ENCODE measurements at places on chromosomes 2 and 18. TPM values are rescaled to one million over a fixed set of nuclear protein-coding genes. Genes with fewer than 3 reads are reported as not detected.

DNA sequence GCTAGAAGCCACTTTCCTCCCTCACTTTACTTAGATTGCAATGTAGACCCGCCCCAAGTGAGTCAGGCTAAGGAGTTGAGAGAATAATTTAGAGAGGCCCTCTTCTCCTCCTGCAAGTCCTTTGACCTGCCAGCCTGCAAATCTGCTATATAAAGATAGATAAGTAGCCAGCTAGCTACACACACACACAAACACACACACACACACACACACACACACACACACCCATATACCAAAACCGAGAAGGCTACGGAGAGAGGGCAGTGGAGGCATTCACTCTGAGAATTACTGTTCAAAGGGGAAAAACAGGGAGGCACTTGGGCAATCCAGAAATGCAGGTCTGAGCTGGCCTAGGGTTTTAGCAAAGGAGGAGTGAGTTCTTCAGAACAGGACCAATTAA lies 23.0 kb upstream of the SMAD7 start:
- DNase-seq, result peak; percentile 18

Gene AQP4
- total RNA-seq, result not detected

DNA sequence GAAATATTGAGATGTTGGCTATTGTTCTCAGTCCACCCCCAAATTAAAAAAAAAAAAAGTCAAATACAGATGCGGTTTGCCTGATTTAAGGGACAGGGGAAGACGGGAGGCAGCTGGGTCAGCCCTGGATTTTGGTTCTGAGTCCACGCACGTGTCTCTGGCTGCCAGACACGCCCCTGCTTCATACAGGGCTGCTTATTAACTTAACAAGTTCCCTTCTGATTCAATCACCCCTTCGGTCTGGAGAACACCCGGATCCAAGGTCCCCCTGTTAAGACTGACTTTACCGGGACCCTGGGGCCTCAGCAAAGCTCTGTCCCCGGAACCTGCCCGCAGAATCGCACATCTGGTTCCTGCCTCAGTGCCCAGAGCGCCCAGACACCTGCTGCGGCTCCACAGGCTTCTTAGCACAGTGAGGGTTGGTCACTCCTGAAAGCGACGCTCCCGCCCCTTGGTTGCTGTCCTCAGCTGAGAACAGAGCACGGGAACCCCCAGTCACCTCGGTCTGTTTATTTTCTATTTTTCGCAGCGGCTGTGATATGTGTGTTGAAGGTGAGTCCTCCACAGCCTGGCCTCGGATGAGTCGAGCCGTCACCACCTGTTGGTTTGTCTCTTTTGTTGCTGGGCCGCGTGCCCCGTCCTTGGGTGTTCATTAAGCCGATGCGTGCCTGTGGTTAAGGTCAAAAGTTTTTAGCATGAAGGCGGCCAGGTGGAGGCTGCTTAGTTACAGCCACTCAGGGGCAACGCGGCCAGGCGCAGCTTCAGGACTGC lies 57.2 kb downstream of the RTP5 start:
- peak; percentile 23 for DNase-seq

Gene TSGA10
- 5.0 TPM for total RNA-seq

Gene RNF103
- 28.2 TPM for total RNA-seq

Gene NDC80
- 2.2 TPM for total RNA-seq

DNA sequence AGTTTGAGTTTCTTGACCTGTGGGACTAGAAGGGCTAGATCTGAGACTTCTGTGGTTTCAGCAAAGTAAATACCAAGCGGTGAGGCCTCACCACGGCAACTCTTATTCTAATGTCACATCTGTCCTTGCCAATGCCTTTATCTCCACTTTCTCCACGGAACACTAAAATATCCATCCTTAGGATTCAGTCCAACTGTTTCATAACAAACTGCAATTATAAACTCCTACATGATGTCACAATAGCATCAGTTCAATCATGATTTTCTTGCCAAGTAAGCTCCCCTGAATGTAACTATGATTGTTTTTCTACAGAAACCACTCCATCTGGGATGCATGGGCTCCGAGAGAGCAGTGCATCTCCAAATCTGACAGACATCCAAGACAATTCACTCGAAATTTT lies 79.6 kb downstream of the LRATD1 start:
- DNase-seq, result no peak

GRCh38 chr18:24189007-24189528 lies 50.2 kb downstream of the CABYR start:
- DNase-seq, result peak; percentile 69

GRCh38 chr2:150610670-150611279 lies 123.3 kb upstream of the RND3 start:
- peak; percentile 37 for DNase-seq

DNA sequence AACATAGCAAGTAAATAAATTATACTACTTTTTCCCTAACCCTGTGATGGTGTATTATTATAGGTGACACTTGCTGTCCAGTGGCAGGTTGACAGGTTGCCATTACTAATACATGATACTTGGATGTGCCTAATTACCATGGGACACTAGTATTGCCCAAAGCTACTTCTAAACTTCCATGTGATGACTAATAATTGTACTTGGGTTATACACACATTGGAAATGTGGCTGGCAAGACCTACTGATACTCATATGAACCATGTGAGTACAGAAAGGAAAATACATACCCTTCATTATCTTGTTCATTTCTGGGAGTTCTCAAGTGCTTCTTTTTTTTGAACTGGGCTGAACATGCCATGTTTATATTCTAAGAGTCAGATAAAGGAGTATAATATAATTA lies 156.4 kb downstream of the IKZF2 start:
- DNase-seq, result no peak

DNA sequence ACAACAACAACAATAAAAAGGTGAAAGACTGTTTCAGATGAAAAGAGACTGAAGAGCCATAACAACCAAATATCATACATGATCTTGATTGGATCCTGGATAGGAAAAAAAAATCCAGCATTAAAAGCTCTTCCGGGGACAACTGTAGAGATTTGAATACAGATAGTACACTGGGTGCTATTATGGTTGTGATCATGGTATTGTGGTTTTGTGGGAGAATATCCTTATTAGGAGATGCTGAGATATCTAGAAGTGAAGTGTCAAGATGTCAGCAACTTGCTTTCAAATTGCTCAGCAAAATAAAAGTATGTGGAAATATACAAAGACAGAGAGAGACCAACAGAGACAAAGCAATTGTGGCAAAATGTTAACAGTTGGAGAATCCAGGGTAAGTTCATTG lies 15.5 kb upstream of the SPATA3 start:
- DNase-seq, result no peak

DNA sequence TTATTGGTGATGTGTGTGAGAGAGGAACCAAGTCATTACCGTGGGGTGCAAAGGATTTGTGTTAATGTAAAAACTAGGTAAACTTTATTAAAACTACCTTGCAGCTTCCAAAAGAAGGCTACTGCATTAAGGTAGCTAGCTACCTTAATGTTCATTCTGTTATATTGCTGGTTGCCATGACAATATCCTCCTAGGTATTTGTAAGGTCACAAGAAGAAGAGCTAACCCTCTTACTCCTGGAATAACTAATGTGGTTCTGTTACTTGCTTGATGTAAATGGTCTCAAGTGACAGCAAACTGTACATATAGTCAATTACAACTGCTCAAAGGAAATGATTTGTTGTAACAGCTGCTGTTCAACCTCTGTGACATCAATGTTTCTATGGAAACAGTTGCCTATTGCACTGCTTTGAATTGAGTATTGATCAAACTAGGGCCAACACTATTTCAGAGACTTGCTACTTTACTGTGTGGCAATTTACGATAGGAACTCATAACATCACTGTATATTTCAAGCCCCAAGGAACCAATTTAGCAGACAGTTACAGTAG lies 319.8 kb upstream of the HNRNPA3 start:
- no peak for DNase-seq

GRCh38 chr2:228522977-228523376 lies 341.5 kb upstream of the SPHKAP start:
- no peak for DNase-seq

- no peak for DNase-seq
These were observed 498.2 kb upstream of the TCF4 start for GRCh38 chr18:56086176-56086575.

GRCh38 chr2:32865399-32866068 lies 81.2 kb upstream of the LTBP1 start:
- DNase-seq, result peak; percentile 91

Gene CD8B2
- not detected for total RNA-seq

Gene DNAH7
- 2.9 TPM for total RNA-seq

Gene UGT1A10
- total RNA-seq, result not detected

DNA sequence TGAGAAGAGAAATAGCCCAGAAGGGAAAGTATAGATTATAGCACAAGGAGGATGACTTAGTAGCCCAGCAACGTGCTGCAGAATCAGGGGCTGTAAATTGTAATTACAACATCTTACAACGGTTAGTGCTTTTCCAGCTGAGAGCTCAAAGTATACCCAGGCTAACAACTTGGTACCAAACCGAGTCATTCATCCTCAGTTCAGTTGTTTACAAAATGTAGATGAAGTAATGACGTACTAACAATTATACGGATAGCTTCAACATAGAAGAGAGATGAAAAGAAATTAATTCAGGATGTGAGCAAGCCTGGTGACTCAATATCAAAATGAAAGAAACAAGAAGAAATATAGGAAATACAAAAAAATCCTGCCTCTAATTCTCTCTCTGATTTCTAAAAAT lies 99.2 kb downstream of the DYNAP start:
- DNase-seq, result no peak

DNA sequence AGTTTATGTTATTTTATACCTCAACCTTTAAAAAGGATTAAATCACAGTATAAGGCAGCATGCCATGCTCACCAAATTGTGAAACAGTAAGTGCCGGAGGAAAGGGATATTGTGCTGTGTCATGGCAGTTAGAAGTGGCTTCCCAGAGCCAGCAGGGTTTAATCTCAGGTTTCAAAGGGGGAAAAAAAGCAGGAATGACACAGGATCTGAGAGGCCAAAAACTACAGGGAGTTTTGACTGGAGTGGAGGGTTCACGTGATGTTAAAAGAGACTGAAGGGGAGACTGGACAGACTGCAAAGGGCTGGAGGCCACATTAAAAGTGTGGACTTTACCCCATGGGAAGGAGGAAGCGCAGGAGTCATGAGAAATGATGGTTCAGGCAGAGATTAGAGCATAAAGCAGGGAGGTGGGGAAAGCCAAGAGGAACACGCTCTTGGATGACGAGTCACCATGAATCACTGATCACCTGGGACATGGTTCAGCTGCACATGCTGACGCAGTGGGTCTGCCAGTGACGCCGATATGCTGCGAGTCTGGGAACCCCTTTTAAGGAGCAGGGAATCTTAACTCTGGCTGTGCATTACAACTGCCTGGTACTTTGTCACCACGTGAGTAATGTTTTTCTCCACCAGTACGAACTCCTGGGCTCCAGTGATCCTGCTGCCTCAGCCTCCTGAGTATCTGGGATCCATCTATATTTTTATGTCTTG lies 6.1 kb downstream of the CHMP1B start:
- peak; percentile 95 for DNase-seq

Gene CXCR4
- total RNA-seq, result under 0.01 TPM
